ENCODE measurements at places on chromosomes 2 and 18.

DNA sequence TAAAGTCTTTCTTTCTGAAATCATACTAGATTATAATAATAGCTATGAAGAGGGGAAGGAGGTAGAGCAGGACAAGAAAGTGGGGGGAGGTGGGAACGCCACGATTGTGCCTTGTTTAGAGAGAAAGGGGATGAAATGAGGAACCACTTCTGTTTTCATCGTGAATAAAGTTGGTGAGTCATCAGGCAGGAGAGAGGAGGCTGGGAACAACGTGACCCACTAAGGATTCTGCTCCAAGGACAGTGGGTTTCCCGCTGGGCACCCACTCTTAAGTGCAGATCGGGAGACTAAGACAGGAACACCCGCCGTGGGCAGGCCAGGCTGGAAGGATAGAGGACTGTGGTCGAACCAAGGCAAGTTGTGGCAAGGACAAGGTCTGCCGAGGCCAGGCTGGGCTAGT, 158.2 kb downstream of the L3MBTL4 start:
- DNase-seq: no peak

- no peak for DNase-seq
Measured at GRCh38 chr2:172968061-172968469, 107.6 kb upstream of the MAP3K20 start.

DNA sequence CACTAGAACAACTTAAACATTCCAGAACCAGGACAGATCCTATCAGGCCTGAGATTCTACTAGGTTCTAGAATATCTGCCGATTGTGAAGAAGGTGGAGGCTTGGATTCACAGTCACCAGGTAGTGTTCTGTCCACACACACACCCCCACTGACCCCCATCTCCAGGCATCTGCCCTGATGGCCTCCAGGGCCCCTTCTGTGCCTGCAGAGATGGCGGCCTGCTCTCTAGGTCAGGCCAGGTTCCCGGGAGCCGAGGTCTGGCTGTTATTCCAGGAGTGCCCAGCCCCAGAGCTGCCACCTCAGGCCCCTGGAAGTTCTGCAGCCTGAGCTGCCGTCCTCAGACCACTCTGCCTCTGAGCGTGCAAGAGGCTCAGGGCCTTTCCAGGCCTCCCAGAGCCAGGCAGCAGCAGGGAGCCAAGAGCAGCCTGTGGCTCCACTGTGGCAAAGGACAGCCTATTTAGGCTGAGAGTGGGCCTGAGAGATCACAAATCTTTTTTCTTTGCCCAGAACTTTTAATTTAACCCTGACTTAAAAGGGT, 96.2 kb upstream of the ASAP2 start:
- DNase-seq: no peak

DNA sequence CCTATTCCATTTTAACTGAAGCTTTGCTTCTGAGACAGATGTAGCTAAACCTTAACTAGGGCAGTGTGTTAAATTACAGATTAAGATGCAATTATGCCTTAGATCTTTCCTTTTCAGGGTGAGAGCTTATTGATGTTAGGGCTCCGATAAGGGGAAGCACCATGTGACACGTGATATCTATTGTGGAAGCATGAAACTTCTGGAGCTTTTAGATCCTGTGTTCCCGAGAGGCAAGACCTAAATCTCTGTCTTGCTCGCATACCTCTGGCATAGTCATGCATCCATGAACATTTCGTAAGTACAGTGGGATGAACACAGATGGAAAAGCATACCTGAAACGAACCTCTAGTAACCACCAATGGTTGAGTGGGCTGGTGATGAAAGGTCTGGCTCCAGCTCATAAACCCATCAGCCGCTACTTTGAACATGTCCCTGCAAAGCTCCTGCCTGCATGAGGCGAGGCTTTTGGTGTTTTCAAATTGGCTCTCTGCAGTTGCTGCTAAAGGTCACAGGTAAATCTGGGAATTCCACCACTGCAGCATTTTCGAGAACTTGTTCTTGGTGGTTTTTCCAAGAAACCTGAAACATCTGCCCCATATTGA, 3.7 kb upstream of the NRP2 start:
- DNase-seq: no peak

DNA sequence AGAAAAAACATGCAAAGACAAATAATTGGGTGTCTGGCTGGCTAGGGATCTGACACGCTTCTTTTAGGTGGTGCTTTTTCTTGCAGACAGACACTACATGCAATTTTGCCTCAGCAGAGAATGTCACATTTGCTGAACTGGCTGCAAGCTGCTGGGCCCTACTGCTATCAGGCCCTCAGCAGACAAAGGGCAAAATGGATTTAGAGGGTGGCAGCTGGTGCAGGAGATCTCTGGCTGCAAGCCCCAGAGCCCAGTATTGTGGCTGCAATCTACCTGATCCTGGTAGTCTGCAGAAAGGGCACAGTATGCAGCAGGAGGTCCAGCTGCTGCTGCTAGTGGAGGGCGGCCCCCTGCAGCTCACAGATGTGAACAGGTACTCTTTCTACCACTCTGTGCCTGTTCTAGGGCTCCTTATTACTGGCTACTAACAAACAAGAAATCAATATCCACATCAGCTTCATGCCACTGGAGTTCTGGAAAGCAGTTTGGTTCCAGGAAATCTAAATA, 796.7 kb upstream of the CELF4 start:
- no peak for DNase-seq

DNA sequence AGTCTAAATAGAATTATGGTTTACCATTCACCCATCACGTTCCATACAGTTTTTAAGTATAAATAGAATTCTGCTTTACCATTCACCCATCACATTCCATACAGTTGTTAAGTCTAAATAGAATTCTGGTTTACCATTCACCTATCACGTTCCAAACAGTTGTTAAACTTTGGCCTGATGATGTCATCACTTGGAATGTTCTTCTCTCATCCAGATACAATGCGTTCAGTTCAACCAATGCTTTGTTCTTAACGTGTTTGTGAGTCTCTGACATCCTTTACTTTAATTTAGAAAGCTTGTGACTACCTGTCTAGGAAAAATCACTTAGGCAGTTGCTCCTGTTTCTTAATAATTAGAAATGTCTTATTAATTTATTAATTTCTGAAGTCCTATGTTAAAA, 236.3 kb upstream of the RASGRP3 start:
- no peak for DNase-seq

DNA sequence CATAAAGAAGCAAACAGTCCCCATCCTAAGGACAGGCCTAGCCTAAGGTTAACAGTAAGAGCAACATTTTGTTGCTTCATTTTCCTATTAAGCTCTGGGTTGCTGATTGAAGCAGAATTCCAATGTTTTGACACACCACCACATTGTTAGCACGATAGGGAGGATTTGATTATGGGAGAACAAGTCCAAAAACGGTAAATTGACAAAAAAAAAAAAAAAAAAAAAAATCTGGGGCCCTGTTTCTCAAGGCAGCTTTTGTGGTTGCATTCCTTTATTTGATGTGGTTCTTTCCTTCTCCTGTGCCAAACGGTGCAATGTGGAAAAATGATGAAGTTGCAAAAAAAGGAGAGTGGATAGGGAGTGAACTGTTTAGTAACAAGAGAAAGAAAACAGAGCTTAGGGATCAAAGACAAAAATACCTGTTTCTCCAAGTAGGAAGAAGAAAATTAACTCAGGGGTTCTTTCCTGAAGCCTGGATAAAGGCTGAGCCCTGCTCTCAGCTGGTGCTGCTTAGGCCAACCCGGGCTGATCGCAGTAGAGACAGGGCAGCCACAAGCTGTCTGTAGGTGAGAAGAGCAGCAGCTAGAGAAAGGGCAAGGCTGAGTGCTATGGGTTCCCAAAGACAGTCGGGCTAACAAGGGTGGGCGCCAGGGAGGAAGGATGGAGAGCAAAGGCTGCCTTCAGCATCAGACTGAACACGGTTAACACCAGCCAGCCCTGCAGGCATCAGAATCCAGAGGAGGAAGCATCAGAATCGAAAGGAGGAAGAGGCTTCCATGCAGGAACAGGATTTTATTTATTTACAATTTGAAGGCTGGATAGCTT, 167.8 kb upstream of the FOSL2 start:
- no peak for DNase-seq

DNA sequence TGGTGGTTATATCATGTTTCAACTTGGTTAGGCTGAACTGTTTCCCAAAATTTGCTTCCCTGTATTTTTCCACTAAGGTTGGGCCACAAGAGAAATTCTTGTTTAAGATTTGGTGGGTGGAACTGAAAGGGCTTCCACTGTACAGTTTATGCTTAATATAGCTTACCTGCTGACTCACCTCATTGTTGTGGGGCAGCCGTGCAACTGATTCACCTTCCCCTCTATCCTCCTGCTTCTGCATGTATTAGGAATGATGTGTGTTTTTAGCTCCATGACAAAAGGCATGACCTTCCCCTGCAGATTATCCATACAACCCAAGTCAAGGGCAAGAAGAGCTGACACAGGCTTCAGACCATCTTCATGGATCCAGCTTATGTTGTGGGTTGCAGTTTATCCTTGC, 98.4 kb upstream of the GULP1 start:
- DNase-seq: no peak

GRCh38 chr2:181308766-181309515, 148.2 kb upstream of the ITGA4 start:
- no peak for DNase-seq

- DNase-seq: no peak
Measured at GRCh38 chr18:13811993-13812392, 12.0 kb upstream of the MC5R start.

GRCh38 chr2:223148516-223148915, 96.5 kb downstream of the KCNE4 start:
- DNase-seq: no peak

DNA sequence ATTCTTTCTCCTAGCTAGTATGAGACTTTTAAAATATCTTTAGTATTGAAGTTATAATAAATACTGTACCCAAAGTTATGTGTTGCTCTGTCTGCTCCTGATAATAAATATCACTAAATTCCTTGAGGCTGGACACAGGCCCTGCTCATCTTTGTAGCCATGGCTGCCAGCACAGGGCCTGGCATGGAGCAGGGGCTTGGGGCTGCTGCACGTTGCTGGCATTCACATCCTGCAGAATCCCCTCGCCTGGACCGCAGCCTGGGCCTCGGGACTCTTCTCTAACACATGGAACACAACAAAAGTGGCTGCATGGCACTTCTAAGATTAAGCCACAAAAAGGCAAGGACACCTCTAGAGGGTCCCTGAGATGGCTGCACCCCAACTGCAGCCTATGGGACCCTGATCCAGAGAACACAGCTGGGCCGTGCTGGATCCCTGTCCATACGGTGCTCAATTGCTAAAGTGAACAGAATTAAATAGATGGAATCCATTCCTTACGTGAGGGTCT, 477.5 kb upstream of the MYT1L start:
- no peak for DNase-seq

DNA sequence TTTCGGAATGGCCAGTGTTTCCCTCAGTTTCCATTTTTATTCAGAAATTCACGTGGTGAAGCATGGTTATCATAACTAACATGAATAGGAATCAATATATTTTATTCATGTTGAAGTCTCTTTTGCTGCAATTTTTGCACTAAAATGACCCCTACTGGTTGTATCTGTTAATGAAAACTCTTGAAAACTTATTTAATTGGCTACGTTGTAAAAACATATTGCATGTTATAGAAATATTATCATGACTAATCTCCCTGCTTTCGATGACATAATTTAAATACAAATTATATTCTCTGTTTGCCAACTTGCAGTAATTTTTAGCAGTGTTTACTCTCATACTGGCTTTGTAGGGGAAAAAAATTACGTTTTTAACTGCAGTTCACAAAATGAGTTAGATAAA, 3.5 kb downstream of the CRIM1 start:
- no peak for DNase-seq

DNA sequence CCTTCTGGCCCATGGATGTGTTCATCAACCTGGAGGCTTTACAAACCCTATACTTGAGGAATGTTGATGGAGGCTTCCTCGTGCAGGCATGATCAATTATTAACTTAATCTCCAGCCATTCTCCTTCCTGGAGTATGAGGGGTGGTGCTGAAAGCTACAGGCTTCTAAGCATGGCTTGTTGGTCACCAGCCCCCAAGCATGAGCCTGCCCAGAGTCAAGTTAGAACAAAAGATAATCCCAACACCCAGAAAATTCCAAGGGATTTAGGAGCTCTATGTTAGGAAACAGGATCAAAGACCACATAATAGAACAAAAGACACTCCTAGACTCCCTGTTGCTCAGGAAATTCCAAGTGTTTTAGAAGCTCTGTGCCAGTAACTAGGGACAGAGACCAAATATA, 63.1 kb downstream of the FAM171B start:
- DNase-seq: no peak

DNA sequence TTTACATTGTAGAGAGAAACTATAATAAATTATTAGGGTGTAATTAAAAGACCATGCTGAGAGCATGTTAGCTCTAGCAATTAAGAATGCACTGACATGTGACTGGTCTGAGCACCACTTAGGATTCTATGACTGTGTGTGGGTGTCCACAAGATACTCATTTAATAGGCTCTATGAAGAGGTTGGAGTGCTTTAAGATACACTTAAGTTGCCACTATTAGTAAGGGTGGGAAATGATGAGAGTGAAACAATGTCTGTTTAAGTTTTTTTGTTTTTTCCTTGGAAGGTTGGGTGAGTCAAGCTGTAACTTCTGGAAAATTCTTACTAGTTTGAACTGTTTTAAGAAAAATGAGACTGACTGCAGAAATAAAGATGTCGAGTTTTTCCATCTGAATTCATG, 1.8 kb upstream of the FAP start:
- no peak for DNase-seq

- DNase-seq: no peak
Measured at GRCh38 chr2:145012806-145013205, 492.9 kb upstream of the ZEB2 start.

- no peak for DNase-seq
Measured at GRCh38 chr2:17617955-17618354, 77.5 kb downstream of the VSNL1 start.

- DNase-seq: no peak
Measured at GRCh38 chr18:67862069-67862468, 345.5 kb upstream of the DSEL start.

DNA sequence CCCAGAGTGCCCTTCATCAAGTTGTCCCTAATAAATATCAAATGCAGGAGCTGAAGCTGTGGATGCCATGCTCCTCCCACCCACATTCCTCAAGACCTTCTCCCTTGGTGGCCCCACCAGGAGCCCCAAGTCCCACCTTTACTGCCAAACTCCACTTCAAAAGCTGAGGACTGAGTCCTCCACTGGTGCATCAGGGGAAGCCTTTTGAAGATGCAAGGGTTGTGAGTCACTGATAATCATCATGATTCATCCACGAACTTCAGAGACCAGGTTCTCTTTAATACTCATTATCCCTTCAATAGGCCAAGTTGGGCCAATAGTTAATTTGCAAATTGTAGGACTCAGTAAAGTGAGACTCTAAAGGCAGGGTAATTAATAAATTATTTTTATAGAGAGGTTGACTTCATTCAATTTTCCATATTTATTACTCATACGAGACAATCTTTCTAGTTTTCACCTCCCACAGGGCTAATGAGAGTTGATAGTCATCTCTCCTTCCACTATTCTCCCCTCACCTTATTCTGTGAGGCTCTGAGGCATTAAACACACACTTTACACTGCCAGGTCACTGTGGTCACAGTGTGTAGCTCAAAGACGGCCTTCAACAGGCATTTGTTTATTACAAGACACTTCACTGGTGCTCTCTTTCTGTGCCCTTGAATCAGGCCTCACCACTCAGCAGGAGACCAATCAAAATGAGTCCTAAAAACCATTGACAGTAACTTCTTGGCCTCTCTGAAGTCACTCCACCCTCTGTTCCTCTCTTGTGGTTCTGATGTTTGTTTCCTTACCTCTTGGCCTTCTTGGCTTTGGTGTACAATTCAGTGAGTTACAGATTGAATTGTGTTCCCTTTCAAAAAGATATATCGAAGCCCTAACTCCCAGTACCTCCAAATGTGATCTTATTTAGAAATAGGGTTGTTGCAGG, 99.9 kb downstream of the TRIB2 start:
- DNase-seq: no peak

GRCh38 chr2:132651115-132652045, 18.6 kb downstream of the LYPD1 start:
- no peak for DNase-seq

Measured in T-helper 22 cell (primary cell).